ENCODE measurements at places on chromosomes 3 and 15.

DNA sequence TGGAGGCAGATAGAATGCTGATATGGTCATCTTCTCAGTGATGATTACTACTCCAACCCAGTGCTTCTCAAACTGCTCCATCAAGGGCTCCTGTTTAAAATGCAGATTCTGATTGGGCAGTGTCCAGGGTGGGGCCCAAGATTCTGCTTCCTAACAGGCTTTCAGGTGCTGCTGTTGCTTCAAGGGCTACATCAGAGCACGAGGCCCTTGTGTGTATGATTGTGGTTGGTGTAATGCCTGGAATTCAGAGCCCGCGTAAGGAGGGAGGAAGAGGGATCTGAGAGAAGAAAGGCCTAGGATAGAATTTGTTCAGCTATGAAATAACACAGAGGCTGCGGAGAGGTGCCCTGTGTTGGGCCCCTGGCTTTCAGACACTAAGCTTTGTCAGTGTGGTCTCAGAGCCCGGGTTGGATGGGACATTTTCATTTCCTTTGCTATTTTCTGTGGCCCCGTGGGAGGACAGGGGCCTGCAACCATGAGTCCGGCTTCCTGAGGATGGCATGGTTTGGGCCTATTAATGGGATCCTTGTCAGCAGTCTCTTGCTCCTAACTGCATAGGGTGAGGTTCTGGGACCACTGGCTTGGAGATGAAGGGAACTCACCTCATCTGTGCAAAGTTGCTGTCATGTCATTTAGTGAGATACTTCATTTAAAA, 53.0 kb downstream of the ATP1B3 start:
- DNase-seq: no peak

DNA sequence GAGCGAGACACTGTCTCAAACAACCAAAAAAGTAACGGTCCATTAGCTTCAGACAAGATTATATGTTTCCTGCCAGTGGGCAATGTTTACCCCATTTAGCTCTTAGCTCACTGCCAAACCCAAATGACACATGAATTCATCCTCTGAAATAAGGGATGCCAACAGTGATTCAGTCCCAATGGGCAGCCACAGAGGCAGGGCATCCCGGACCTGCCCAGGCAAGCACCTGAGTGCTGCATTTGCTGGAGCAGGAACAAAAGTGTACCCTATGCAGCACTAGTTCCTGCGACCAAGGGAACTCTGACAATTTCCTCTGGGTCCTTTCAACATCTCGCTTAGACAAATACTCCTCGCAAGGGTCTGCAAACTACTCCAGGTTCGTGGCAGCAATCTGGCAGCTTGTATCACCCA, 8.0 kb downstream of the IP6K2 start:
- DNase-seq: no peak

DNA sequence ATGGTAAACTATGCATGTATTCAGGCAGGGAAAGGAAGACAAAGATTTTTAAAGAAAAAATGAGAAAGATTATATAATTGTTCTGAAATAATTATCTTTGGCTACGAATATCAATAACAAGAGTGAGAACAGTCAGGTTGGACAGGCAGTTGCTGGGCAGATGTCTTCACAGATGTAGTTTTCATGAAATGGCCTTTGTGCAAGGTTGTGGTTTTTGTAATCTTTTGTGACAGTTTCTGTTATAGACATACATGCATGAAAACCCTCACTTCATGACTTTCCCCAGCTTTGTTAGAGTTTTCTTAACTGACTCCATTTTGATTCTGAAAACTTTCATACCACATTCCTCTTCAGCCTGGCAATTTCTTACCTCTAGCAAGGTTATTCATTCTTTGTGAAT, 34.9 kb upstream of the SLC25A36 start:
- no peak for DNase-seq

- DNase-seq: no peak
These were observed 378.3 kb downstream of the CNTN4 start for GRCh38 chr3:2476996-2477395.
